ENCODE measurements at places on chromosomes 4 and X. TPM values are rescaled to one million over a fixed set of nuclear protein-coding genes. Genes with fewer than 3 reads are reported as not detected.

Gene ASB11
- 0.34 TPM for total RNA-seq

Gene GAGE1
- 0.49 TPM for total RNA-seq

Gene CXCL3
- total RNA-seq, result 9.4 TPM

- no peaks in the 10 kb centered on the region for H3K4me1 ChIP-seq
- no peak overlapping the region for H3K4me3 ChIP-seq
- H3K27me3 ChIP-seq, result no peaks in the 10 kb centered on the region
- H3K36me3 ChIP-seq, result no peaks in the 10 kb centered on the region
Measured at GRCh38 chrX:80432863-80433262, 12.6 kb downstream of the TENT5D start.

DNA sequence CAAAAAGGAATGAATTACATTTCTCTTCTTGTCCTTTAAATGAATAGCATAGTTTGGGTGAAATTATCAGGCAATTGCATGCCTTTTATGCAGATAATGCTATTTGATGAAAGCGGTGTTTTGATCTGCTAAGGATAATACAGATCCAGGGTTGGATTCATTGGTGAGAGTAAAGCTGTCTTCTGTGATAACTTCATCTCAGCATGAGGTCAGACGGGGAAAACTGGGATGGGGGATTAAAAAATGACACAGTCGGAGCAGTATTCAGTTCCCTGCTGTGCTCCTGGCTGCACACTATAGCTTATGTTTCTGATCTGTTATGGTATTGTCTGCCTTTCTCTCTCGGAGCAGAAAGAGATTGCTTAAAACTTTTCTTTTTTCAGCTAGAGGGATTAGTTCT, 105.9 kb upstream of the TENM3 start:
- no peak overlapping the region for H3K27ac ChIP-seq
- H3K27me3 ChIP-seq, result peaks cover 11% of the 10 kb centered on the region
- no peak for DNase-seq

DNA sequence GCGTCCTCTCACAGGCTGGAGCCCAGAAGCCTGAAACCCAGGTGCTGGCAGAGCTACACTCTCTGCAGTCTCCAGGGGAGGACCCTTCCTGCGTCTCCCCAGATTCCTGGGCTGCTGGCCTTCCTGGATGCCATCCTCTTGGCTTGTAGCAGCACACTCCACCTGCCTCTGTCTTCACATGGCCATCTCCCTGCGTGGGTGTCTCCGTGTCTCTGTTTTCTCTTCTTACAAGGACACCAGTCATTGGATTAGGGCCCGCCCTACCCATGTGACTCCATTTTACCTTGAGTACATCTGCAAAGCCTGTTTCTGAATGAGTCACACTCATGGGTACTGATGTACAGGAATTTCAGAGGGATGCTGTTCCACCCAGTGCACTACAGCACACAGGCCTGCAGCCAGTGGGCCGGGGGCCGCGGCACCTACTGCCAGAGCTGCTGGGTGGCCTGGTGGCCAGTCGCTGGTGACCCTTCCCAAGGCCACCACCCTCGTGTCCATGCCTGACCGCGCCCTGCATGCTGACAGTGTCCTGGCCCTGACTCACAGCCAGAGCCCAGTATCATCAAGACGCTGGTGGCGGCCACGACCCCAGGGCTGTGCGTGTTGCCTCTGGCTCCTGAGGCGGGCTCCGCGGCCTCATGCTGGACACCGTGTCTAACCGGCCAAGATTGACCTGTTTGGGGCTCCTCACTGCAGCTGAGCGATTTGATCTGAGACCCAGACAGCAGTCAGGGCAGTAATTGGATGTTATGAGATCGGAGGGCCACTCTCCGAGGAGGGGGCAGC, 63.6 kb upstream of the NKX1-1 start:
- no peaks in the 10 kb centered on the region for H3K4me1 ChIP-seq
- H3K36me3 ChIP-seq, result no peaks in the 10 kb centered on the region
- H3K4me3 ChIP-seq, result no peak overlapping the region
- peak; percentile 6 for DNase-seq
- H3K27me3 ChIP-seq, result peaks cover 30% of the 10 kb centered on the region

- H3K27me3 ChIP-seq, result no peaks in the 10 kb centered on the region
- H3K27ac ChIP-seq, result no peak overlapping the region
- H3K36me3 ChIP-seq, result no peaks in the 10 kb centered on the region
- H3K4me1 ChIP-seq, result no peaks in the 10 kb centered on the region
Measured at GRCh38 chr4:13765539-13765938, 138.0 kb upstream of the BOD1L1 start.

All from lung (tissue), 17 donors.